ENCODE measurements at places on chromosomes 2 and 18. TPM values are rescaled to one million over a fixed set of nuclear protein-coding genes. Genes with fewer than 3 reads are reported as not detected.

The CXCR4 gene
- total RNA-seq, result 0.27 TPM

The TSGA10 gene
- total RNA-seq, result 3.8 TPM

The XDH gene
- total RNA-seq, result 3.1 TPM

The PRKCE gene
- 12.5 TPM for total RNA-seq

- no peak for DNase-seq
These were observed 52.6 kb downstream of the ZAP70 start for GRCh38 chr2:97765933-97766332.

DNA sequence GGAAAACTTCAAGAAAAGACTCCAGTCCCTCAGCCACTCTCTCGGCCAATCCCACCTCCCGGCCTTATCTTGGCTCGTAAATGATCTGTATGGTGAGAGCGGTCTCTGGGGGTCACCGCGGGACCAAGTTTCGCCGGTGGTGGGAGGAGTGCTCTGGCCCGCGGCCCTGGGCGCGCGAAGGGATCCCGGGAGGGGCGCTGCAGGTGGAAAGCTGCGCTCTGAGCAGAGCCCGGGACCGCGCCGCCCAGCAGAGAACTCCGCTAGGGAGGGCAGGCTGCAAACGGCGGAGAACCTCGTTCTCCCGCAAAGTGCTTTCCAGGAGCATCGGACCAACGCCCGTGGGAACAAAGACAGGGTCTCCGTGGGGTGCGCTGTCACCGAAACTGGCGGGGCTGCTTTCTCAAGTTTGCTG, 622 bp downstream of the LRP2 start:
- peak; percentile 3 for DNase-seq

- no peak for DNase-seq
These were observed 113.7 kb downstream of the BCL2 start for GRCh38 chr18:63205791-63206252.

GRCh38 chr2:53018825-53019425, 748.7 kb upstream of the CHAC2 start:
- DNase-seq, result peak; percentile 16

GRCh38 chr2:228527197-228527881, 345.9 kb upstream of the SPHKAP start:
- DNase-seq, result no peak

- no peak for DNase-seq
These were observed 222.9 kb downstream of the ZBTB7C start for GRCh38 chr18:48186131-48186766.

GRCh38 chr2:144099340-144099739, 420.6 kb downstream of the ZEB2 start:
- no peak for DNase-seq
